ENCODE measurements at places on chromosomes 3 and 15.

DNA sequence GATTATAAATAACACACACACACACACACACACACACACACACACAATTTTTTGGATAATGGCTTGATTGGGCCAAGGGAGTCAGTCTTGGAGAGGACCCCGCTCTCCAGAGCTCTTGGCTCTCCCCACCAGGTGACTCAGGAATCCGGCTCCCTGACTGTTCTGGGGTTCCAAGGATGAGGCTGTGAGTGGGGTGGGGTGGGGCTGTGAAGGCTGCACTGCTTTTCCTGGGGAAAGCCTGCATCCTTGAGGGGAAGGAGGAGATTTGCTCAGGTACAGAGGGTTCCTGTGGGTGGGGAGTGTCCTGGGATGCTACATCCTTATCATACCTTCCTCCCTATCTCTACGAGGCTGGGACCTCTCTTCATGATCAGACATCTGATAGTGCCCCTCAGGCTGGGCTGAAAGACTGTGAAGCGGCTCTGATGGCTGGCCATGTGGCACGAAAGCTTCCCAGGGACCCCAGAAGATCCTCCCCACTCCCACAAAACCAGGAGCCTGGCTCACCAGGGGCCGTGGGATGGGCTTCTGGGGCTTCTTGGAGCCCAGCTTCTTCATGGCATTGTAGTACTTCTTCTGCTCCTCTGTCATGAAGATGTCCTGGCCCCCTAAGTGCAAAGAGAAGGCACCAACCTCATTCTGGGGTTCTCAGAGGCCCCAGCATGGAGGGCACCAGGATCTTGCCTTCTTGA, 59.2 kb downstream of the EXOG start:
- no peak for DNase-seq

DNA sequence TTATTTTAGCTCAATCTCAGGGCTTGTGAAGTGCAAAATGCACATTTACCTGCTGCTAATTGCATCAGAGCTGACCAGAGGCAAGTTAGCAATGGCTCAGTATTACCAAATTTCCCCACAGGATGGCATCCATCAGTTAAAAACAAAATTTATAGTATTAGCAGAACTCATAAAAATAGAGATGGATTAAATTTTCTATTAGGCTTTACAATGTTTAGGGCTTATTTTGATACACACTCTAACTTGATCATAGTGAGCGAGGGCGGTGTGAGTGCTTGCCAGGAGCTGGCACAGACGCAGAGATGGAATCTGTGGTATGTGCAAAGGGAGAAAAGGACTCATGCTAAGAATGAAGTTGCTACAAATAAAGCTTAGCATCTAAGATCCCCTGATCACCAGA, 241.0 kb downstream of the NSUN3 start:
- no peak for DNase-seq

DNA sequence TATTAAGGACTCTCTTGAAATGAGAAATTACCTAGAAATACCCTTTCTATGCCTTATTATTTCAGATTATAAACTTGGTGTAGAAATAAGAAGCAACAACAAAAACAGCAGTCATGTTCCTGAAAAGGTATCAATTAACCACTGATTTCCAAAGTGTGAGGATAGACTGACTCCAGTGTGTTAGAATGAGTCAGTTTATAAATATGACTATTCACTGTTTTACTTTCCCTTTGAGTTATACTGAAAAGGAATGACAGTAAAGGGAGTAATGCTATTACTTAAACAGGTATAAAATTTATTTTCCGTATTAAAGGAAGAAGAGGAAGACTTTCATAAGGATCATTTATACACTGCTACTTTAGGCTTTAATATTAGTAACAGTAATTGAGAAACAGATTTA, 12.9 kb downstream of the GMNC start:
- no peak for DNase-seq

GRCh38 chr15:70324001-70324974, 226.6 kb upstream of the TLE3 start:
- no peak for DNase-seq

GRCh38 chr3:99846477-99847160, 29.0 kb downstream of the CMSS1 start:
- DNase-seq = no peak

- no peak for DNase-seq
Measured at GRCh38 chr3:99365979-99366378, 272.4 kb upstream of the COL8A1 start.

- no peak for DNase-seq
Measured at GRCh38 chr3:55804170-55805095, 317.3 kb upstream of the WNT5A start.

- DNase-seq = no peak
Measured at GRCh38 chr3:65174713-65175112, 486.9 kb upstream of the ADAMTS9 start.

DNA sequence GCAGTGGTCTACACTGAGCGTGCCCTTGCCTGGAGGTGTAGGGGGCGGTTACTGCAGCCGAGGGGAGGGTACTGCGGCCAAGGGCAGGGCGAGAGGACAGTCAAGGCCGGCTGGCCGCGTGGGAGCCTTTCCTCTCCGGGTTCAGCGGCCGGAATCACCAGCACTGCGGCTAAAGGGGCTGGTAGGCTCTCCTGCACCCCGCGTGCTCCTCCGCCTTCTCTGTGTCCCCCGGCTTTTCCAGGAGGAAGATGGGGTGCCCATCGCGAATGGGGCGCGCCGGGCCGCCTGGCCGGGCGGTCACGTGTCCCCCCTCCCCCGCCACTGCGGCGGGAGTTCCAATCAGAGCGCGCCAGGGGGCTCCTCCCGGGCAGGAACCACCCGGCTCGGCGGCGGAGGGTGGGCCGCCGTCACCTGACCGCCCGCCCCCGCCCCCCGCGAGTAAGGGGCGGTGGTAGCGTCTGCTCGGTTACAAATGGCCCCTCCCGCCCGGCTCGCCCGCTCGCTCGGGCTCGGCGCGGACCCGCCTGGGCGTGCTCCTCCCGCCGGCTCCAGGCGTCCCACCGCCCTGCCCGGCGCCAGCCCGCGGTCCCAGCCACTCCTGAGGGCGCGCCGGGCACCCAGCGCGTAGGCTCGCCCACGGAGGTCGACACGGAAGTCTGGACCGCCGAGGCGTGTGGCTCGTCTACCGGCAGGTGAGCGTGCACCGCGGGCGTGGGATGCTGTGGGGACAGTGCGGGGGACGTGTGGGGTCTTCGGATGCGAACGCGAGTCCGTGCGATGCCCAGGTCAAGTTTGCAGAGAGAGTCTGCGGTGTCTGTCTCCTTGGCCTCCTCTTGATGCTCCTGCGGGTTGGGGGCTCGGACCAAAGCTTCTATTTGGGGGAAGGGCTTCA, 242.6 kb upstream of the TOPAZ1 start:
- DNase-seq = no peak

DNA sequence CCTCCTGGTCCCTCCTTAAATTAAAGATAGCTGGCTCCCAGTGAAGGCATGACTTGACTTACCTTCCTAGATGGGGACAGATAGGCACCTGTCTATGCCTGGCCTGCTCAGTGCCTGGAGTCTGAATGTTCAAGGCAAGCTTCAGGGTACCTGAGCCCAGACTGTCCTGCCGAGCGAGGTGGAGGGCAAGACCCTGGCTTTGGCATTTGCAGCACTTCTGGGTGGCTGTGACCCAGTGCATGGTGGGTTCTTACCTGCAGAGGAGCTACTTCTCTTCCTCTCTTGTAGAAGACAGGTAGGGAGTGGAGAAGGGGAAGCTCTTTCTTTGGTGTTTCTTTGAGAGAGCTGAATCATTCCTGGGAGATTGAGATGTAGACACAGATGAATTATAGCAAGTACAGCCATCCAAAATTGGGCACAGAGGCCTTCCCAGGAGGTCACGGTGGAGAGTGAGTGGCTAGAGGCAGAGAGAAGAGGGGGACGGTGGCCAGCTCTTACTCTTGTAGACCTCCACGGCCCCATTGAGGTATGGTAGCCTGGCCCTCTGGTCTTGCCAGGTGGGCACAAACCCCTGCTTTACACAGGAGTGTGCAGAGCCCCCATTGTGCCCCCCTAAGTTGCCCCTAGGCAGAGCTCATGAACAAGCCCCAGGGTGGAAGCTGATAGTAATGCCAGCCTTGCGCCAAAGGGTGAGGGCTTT, 402.5 kb upstream of the TPM1 start:
- DNase-seq = no peak
